ENCODE measurements at places on chromosomes 2 and 18. TPM values are rescaled to one million over a fixed set of nuclear protein-coding genes. Genes with fewer than 3 reads are reported as not detected.

MBD5 gene
- 49.8 TPM for total RNA-seq

TRIM43 gene
- not detected for total RNA-seq

GRCh38 chr2:188395903-188396689 lies 104.4 kb downstream of the GULP1 start:
- no peak for DNase-seq

DNA sequence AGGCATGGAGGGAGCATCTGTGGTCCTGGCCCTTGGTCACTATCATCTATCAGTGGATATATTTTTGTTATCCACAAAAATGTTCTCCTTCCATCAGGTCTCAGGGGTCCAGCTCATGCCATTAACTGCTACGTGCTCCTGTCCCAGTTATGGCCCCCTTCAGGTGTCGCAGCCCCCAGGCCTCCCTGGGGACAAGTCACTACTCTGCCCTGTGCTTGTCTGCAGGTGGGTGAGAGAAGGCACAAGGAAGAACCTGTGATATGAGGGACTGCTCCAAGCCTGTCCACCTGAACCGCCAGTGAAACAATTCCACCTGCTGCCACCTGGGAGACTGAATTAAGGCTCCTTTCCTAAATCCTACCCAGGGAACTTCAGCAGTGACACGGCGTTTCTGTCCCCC lies 229.6 kb upstream of the ID2 start:
- DNase-seq, result no peak

DNA sequence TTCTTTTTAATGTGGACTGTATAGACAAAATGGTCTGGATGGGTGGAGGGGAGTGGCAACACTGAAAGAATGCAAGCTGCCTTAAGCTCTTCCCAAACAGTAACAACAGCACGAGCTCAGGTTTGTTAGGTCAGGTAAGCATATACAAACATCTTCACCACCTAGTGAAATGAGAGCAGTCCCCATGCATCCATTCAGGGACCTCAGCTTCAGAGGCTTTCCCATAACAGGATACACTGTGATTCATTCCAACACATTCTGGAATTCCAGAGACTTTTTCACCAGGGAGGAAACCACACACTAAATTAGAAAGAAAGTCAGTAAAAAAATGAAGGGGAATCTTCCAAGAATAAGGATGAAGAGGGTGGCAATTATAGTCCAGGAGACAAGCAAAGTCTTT lies 50.4 kb upstream of the BZW1 start:
- no peak for DNase-seq

FSHR gene
- not detected for total RNA-seq

DNA sequence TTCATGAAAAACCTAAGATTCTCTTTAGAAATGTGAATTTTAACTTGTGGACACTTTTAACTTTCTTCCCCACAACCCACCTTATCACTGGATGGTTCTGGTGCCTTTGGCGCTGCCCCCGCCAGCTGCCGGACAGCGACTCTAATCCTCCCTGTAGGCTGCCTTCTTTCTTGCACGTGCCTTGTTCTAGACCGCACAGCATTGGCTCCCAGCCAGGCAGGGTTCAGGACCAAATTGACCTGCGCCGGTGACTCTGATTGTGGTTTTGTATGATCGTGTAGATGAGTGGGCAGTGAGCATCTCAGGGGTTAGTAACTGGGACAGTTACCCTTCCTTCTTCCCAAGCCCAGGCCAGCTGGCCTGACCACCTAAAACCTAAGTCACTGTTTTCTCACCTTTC lies 106.8 kb downstream of the ASAP2 start:
- no peak for DNase-seq

- DNase-seq, result no peak
Observed at GRCh38 chr2:219178377-219179175, 501 bp downstream of the RETREG2 start.

DNA sequence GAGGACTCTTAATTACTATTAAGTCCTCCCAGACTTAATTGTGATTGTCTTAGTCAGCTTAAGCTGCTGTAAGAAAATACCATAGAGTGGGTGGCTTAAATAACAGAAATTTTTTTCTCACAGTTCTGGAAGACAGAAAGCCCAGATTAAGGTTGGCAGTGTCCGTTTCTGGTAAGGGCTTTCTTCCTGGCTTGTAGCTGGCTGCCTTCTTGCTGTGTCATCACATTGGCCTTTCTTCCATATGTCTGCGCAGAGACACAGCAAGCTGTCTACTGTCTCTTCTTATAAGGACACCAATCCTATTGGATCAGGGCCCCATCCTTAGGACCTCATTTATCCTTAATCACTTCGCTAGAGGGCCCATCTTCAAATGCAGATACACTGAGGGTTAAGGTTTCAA lies 38.5 kb downstream of the ASXL3 start:
- DNase-seq, result no peak

RAB6C gene
- 0.11 TPM for total RNA-seq

FAP gene
- total RNA-seq, result not detected

- DNase-seq, result no peak
Observed at GRCh38 chr2:112033600-112033999, 21.5 kb upstream of the TMEM87B start.

SPDYA gene
- total RNA-seq, result 1.4 TPM

DNA sequence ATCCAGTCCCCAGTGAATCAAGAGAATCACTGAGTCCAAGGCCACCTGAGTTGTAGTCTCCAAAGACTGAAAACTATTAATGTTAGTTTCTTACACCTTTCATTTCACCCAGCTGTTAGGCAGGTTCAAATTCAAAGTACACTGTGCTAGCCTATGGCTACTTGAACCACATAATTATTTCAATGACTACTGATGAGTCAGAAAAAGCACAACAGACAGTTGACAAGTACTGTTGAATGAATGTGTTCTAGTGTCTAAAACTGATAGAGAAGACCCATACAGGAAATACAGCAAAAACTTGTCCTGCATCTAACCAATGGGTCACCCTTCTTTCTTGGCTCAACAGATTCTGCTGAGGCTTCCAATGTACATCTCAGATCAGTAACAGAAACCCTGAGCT lies 160.9 kb downstream of the MYO5B start:
- DNase-seq, result no peak

DNA sequence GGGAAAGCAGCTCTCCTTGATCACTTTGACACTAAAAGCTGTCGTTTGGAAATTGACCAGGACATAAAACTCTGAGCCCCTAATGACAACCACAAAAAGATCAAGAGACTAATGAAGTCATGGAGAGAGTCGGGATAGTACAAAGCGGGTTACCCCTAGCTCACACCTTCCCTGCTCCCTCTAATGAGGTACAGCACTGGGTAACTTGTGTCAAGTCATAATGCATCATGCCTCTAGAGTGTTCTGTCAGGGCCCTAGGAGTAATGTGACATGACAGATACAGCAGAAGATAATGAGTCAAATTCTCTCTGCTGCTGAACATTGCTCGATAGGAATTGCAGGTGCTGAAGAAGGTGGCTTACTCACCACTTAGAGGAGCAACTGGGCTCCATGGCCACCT lies 130.7 kb downstream of the AQP4 start:
- DNase-seq, result no peak

- no peak for DNase-seq
Observed at GRCh38 chr2:201936817-201937216, 96.8 kb upstream of the FZD7 start.

Data from activated naive CD8-positive, alpha-beta T cell treated with anti-CD3 and anti-CD28 coated beads, Interleukin-2, amount 10 ng/mL, durations not matched to agents 7 days and 5 days (primary cell).